ENCODE measurements at places on chromosomes 3 and 15.

DNA sequence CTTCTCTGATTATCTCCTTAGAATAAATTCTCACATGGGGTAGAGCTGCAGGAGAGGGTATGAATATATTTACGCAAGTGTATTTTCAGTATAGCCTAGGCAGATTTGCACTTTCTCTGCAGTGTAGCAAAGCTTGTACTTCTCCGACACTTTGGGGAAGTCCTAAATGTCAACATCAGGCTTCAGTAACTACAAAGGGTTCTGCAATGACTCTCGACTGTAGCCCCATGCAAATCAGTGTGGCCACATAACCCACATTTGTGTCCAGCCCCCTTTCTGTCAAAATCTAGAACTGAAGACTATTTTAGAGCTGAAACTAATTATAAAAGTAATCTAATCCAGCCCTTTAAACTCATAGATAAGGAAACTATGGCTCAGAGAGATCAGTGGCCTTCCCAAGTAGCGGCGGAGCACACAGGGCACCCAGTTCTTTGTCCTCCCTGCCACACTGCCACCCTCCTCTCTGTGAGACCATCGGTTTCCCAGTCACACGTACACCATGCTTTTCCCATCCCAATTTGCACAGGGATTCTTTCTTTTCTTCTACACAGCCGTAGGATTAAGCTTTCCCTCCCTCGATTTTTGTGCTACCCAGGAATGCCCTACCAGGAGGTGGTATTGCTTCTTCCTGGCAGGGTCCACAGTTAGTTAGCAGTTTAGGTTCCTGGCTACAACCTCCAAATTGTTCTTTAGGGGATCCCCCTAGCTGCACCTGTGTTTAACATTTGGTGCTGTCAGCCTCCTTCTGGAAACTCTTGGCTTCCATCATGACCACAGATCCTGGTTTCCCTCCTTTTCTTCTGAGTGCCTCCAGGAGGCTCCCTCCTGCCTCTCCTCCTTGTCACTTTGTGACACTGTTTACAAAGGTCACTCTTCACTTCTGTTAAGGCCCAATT is 22.9 kb downstream of the MRAS start:
- no peak for DNase-seq

GRCh38 chr3:56970461-56970879 is 90.0 kb upstream of the SPATA12 start:
- DNase-seq = no peak

GRCh38 chr3:42804831-42805132 is 492 bp upstream of the HIGD1A start:
- no peak for DNase-seq

DNA sequence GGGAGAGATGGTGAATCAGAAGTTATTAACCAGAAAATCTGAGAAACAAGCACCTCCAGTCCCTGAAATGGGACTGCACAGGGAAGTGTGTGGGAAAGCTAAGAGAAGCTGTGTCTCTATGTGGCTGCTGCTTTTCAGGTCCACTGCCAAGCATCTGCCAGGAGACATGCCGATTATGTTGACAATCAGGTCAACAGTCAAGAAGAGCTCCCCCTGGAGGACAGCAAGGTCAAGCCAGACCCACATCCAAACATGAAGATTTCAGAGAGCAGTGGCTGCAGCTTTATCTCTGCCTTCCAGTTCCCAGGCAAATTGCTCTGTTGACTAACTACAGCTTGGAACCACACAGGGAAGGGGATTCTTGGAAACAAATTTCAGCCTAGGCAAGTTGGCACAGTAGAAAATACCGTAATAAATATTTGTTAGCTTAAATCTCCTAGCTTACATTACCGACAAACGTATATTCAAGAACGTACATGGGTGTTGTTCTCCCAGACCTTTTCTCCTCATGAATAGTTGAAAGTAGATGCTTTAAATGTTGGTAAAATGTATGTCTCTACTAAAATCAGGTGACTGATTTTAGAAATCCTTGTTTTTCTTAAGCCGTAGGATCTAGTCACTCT is 394.5 kb upstream of the RARB start:
- peak; percentile 61 for DNase-seq

DNA sequence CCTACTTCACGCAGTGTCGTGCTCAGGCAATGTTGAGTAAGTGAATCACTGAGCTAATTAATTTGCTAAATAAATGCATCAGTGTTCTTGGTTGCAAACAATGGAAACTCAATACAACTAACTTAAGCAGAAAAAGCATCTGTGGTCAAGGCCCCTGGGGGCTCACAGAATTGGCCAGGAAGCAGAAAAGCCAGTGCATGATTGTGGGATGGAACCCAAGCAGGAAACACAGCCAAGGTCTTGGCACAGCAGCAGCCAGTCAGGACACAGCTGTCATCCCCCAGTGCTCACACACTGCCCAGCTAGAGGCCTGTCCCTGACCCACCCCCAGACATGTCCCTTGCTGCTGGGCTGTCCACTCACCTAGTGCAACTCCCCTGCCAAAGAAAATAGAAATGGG is 85.9 kb downstream of the AQP9 start:
- no peak for DNase-seq

DNA sequence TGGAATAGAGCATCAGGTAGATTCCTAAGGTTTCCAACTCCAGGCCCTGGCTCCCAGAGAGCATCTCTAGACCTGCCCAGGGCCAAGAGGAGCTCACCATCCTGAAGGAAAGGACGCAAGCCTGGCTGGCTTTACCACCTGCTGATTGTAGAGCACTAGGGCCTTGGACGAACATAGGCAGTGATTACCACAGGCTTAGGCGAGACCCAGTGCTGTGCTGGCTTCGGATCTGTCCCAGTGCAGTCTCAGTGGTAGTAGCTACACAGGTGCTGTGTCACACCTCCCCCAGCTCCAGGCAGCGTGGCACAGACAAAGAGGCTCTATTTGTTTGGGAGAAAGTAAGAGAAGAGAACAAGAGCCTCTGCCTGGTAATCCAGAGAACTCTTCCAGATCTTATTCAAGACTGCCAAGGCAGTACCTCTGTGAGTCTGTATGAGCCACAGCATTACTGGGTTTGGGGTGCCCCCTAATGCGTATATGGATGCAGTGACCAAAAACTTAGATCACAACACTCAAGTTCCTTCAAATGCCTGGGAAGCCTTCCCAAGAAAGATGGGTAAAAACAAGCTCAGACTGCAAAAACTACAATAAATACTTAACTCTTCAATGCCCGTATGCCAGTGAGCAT is 25.4 kb downstream of the ISG20 start:
- DNase-seq = no peak

DNA sequence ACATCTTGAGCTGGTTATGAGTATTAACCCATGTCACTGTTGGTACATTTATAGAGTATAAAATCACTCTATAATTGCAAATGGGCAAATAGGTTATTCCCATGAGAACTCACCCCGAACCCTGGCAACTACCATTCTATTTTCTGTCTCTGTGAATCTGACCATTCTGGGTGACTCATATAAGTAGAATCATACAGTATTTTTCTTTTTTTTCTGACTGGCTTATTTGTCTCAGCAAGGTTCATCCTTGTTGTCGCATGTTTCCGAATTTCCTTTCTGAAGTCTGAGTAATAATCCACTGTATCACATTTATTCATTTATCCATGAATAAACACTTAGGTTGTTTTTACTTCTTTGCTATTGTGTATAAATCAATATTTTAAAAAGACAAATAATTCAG is 59.9 kb upstream of the CHRM5 start:
- no peak for DNase-seq

DNA sequence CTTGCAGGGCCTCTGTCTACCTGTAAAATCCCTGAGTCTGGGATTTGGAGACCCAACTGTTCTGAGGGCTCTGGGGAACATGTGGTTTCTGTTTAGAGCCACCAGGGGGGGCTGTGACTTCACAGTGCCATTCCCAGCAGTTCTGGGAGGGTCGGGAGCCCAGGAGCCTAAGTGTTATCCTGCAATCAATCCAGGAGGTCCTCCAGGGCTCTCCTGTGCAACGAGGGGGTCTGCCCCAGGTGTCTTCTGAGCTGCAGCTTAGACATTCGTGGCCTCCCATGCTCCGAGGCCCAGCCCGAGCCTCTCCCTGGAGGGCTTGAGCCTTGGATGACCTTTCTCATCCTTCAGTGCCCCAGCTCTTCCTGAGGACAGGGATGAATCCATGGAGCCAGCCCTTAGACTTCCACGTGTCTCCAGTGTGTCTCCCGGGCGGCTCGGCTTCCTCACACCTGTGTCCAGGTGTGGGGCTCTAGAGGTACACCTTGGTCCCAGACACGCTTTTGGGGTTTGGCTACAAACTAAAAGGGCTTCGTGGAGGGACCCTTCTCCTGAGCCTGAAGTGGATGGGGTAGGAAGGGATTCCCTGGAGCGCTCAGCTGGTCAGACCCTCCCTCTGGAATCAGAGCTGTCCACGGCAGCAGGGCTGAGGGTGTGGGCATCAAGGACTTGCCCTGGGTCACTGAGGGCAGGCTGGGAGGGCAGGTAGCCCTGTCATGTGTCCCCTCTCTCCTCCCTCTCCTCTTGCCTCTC is 20.3 kb upstream of the ABTB1 start:
- peak; percentile 47 for DNase-seq

- DNase-seq = no peak
Observed at GRCh38 chr15:41506796-41507341, 6.8 kb downstream of the LTK start.

DNA sequence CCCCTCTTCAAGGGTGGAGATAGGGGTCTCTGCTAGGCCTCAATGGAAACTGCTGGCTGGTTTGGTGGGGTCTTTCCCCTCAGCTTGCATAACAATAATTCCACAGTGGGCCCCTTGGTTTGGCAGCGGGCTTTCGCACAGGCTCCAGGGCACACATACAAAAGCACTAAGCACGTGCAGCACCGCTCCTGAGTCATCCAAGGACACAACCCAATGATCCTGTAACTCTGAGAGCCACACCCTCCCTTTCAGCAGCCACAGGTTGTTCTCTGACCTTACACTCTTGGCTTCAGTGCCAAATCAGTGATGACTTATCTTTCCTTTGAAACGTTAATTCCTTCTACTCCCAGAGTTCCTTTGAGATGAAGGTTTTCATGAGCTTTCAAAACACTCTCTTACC is 41.7 kb downstream of the DAPK2 start:
- DNase-seq = peak; percentile 87

GRCh38 chr3:52532517-52532837 is 1.2 kb downstream of the NT5DC2 start:
- DNase-seq = no peak

DNA sequence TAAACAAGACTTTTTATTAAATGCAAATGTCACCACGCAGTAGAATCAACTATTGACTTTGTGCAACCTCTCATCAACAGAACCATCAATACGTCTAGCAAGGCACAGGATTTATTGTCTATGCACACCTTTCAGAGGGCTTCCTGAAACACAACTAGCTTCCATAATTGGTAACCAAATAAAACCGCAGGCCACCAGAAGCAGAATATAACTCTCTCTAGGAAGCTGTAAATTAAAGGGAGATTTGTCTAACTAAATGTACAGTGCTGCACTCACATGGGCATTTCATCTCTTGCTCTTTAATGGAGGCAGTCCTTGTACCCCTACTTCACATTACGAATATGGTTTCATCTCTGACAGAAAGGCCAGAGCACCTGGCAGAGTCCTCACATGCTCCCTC is 93.0 kb downstream of the FHIT start:
- DNase-seq = no peak

- no peak for DNase-seq
Observed at GRCh38 chr3:45131201-45131600, 15.0 kb downstream of the CDCP1 start.

DNA sequence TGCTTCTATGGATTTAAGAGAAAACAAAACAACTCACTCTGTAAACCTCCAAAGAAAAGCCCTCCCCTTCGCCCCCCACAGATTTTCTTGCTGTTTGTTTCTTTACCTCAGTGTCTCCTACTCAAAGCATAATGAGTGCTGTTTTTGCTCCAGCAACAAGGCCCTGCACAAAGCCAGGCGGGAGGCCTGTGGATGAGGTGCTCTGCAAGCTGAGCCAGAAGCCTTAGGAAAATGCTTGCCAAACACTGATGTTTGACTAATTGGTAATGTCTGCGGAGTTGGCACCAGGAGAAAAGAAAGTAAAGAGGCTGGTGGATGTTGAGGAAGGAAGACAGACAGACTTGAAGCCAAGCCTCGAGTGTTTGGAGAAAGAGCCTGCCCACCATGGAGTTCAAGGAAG is 99.7 kb downstream of the RARB start:
- no peak for DNase-seq

- no peak for DNase-seq
Observed at GRCh38 chr3:122918576-122919290, 108.8 kb downstream of the SEMA5B start.

DNA sequence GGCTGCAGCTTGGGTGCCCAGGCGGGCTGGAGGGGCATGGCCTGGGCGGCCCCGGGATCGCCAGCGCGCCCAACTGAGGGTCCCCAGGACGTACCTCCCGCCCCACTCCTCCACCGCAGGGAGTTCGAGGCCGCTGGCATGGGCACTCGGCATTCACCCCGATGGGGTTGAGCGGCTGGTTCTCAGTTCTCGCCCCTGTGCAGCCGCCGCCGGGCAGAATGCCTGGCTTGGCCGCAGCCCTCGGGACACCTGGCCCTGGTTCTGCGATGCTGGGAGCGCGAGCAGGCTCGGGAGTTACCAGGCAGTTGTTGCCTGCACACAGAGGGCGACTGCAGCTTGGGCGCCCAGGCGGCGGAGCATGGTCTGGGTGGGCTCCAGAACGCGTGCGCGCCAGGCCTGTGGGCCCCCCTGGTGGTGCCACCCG is 121.4 kb downstream of the LMLN start:
- peak; percentile 21 for DNase-seq

DNA sequence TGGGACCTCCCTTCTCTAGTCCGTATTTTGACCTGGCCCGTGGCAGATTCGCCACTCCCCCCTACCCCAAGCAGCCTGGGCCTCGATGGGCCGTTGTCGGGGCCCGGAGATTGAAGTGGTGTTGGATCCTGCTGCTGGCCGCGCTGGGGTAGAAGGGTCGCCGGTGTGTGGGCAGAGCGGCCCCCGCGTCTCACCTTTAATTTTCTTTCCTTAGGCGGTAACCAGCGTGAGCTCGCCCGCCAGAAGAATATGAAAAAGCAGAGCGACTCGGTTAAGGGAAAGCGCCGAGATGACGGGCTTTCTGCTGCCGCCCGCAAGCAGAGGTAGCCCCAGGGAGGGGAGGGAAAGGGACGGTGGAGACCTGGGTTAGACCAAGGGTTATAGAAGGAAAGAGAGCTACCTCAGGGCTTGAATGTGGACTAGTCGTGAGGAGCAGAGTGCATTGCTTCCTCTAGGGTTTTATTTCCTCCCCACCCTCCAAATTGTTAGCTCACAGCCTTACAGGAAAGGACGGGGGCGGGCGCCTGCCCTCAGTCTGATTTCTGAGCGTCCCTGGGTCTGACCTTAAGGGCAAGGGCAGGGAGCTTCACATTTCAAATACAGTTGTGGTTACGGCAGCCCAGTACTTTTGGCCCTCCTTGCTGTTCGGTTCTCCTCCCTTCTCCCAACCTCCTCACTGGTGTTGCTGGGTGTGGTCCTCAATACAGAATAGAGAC is 799 bp downstream of the SERF2 start:
- DNase-seq = peak; percentile 30

DNA sequence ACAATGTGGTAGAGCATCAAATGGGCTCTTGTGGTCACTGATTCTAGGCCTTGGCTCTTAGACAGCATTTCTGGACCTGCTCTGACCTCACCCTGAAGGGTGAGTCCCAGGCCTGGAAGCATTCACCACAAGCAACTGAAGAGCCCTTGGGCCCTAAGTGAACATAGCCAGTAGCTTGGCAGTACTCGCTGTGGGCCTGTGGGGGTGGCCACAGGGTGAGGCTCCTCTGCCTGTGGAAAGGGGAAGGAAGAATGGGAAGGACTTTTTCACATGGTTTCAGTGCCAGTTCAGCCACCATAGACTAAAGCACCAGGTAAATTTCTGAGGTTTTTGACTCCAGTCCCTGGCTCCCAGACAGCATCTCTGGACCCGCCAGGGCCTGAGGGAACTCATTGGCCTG is 5.1 kb upstream of the ZSCAN2 start:
- no peak for DNase-seq

Measured in body of pancreas (tissue), 4 donors.